ENCODE measurements at places on chromosomes 1 and 21.

DNA sequence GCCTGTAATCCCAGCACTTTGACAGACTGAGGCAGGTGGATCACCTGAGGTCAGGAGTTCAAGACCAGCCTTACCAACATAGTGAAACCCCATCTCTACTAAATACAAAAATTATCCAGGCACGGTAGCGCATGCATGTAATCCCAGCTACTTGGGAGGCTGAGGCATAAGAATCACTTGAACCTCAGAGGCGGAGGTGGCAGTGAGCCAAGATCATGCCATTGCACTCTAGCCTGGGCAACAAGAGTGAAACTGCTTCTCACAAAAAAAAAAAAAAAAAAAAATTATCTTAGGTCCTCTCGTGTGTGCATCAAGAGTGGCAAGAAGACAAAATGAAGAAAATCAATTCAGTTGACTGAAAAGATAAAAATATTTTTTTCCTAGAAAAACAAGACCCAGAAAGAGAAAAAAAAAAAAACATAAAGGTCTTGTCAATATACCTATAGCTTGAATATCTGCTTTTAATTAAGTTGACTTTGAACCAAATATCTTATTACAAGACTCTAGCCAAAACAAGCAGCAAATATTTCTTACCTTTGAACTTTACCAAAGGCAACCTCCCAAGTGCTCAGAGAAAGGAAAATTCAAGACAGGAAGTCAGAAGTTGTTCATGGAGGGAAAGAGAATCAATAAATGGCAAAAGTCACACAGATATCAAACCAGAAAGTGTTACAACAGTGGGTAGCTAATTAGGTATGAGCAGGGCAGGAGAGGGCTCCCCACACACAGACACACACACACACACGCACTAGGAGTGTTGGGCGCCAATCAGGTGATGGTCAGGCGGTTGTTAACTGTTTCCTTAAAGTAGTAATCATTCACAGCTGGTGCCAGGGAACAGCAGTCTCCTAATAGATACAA lies 29.6 kb downstream of the ITLN2 start:
- DNase-seq: no peak

DNA sequence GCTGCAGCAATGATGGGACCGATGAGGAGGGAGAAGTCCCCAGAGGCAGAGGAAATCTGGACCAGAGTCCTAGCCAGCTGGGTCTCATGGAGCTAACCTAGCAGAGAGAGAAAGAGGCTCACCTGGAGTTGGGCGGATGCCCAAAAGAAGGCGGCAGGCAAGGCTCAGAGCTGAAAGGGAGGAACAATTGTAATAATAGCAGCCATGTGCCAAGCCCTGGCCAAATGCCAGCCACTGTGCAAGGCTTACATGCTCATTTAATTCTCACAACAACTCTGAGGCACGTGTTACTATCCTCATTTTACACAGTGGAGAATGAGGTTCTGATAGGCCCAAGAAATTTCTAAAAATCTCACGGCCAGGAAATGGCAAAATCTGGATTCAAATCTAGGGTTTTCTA lies 50.0 kb upstream of the ZNF648 start:
- no peak for DNase-seq

DNA sequence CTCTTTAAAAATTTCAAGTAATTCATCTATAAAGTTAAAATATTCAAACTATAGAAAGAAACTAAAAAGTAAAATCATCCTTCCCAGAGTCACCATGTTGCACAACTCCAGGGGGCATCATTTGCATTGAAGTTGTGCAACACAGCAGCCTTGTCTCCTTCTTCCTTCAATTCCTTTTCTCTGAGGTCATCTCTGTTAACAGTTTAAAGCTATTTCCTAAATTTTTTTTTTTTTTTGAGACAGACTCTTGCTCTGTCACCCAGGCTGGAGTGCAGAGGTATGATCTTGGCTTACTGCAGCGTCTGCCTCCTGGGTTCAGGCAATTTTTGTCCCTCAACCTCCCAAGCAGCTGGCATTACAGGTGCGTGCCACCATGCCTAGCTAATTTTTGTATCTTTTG lies 7.1 kb downstream of the RHBG start:
- DNase-seq: no peak

GRCh38 chr1:80961464-80962190 lies 839.1 kb upstream of the ADGRL2 start:
- DNase-seq: no peak

- DNase-seq: no peak
These were observed 200.5 kb upstream of the NEGR1 start for GRCh38 chr1:72482736-72483413.

- no peak for DNase-seq
These were observed 21.5 kb upstream of the TMEM222 start for GRCh38 chr1:27300341-27301051.

All from cortex of kidney (tissue), 1 donor.